Smooth muscle cell of the brain vasculature (primary cell): ENCODE measurements at places on chromosomes 12 and 14.

DNA sequence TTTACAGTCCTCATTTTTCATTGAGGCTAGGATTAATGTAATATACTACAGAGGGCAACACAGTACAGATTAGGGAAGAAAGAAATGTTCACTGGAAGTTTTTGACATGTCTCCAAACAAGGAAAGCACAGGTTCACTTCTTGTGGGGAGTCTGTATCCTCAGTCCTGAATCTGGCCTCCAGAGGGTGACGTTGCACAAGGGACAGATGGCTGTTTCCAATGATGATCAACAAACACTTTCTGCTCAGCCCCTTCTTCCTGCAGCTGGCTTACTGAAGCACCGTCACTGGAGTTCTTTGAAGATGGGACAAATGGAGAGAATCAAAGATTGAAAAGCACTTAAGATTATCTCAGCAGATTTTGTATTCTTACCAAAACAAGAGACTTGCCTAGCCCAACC, 123.3 kb upstream of the OR4E1 start:
- no peak for DNase-seq

GRCh38 chr14:51012055-51012454, 67.8 kb upstream of the PYGL start:
- no peak for DNase-seq

GRCh38 chr14:97408503-97408902, 611.3 kb downstream of the VRK1 start:
- DNase-seq: no peak

DNA sequence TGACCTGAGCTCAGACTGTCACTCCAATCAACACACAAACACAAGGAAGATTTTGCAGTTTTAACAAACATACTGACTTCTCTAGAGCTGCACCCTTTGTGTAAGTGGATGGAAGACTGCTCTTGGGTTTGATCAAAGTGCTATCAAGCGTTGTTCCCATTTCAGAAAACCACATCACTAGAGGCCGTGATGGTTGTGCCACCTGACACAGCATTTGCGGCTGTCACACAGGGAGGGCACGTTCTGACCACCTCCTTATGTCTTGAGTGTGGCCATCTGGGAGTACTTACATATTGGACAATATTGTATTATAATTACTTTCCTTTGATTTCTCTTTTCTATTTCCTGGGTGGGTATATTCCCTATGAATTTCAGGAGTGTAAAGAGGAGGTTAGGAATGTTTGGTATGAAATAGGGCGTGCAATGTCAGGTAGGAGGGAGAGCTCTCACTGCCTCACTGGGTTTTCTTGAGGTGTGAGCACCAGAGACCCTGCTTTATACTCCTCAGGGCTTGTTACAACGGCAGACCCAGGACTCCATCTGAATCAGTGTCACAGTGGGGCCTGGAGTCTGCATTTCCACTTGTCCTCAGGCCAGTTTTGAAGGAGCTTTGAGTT, 74.3 kb downstream of the SYNE3 start:
- no peak for DNase-seq

DNA sequence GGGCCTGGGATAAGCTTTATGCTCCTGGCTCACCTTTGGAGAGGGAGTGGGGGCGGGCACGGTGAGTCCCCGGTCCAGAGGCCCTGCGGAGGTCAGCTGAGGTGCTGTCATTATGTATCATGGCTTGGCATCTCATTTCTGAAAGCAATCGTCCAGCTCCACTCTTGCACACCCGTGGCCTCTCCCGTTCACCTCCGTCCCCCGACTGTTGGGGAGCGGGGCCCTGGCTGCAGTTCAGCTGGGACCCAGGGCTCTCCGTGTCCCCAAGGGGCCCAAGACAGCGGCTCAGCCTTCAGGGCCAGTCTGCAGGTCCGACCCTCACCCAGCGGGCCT, 10.6 kb downstream of the BMP4 start:
- no peak for DNase-seq

- no peak for DNase-seq
These were observed 907.0 kb downstream of the BCL11B start for GRCh38 chr14:98364961-98365360.

DNA sequence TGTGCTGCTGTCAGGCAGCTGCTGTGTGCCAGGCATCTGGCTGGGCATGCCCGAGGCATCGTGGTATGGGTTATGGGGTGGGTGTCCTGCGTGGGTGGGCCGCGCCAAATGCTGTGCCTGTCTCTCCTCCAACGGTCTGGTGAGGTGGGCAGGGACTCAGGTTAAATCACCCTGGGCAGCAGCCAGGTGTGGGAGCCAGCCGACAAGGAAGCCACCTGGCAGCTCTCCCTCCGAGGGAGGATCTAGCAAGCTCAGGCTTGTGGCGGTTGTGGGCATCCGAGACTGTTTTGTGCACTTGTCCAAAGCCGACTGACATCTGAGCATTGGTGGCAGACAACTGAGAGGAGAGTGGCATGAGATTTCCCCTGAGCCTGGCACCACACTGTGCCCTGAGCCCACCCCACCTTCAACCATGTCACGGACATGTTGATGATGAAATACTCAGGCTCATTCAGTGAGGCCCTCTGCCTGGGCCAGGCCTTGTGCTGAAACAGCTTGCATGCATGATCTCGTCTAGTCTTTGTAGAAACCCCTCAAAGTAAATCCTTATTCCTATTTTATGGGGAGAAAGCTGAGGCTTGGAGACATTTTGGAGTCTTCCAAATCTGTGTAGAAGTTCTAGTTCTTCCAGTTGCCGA, 181.8 kb upstream of the MYL2 start:
- no peak for DNase-seq

DNA sequence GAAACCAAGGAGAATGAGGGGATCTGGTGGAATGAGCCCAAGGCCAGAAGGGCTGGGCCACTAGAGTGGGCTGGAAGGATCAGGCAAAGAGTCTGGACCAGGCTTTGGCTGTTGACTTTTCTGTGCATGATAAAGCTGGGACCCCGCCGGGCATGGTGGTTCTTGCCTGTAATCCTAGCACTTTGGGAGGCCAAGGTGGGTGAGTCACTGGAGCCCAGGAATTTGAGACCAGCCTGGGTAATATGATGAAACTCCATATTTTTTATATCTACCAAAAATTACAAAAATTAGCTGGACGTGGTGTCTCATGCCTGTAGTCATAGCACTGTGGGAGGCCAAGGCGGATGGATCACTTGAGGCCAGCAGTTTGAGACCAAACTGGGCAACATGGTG, 393 bp upstream of the KLHL33 start:
- no peak for DNase-seq

GRCh38 chr14:26478967-26479366, 118.9 kb downstream of the NOVA1 start:
- DNase-seq: no peak

GRCh38 chr12:116922194-116922897, 11.6 kb downstream of the FBXW8 start:
- DNase-seq: no peak

DNA sequence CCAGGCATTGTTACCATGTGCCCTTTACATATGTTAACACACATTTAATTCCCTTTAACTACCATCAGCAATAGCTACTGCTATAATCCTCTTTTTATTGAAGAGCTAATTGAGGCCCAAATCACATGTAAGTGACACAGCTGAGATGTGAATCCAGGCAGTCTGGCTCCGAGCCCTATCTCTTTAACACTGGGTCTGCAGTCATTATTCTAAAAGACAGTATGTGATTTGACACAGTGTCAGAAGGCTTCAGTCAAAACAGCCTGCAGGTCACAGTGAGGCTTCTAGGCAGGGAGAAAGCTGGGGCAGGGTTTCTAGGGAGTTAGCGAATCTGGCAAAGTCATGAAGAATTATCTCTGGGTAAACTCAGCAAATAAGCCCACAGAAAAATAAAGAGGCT, 148.2 kb downstream of the KIF21A start:
- no peak for DNase-seq

DNA sequence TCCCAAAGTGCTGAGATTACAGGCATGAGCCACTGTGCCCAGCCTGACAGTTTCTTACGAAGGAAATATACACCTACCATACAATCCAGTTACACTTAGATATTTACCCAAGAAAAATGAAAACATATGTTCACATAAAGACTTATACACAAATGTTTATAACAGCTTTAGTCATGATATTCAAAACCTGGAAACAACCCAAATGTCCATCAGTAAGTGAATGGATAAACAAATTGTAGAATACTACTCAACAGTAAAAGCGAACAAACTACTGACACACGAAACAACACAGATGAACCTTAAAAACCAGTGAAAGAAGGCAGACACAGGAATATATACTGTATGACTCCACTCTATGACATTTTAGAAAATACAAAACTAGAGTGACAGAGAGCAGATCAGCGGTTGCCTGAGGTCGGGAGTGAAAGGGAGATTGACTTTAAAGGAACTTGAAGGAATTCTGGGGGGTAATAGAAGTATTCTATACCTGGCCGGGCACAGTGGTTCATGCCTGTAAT, 83.6 kb downstream of the SPRING1 start:
- no peak for DNase-seq

DNA sequence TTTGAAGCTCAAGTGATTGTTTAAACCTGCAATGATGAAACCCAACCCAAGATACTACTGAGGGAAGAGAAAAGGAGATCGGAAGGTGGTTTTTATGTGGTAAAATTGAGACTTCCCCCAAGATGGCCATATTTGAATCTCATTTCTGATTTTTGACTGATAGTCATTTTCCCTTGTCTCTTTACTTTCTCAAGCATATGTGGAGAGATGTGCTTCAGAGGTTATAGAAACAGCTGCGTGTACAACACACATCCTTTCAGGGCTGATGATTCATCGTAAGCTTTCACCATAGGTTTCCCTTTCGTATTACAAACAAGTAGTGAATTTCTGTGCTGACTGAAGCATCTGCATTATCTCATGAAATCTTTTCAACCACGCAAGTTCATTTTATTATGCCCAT, 276.2 kb downstream of the EMP1 start:
- no peak for DNase-seq

GRCh38 chr12:26177283-26177682, 18.1 kb upstream of the SSPN start:
- no peak for DNase-seq

- no peak for DNase-seq
These were observed 53.9 kb downstream of the ACACB start for GRCh38 chr12:109170324-109170723.

- DNase-seq: no peak
These were observed 12.4 kb upstream of the SYNDIG1L start for GRCh38 chr14:74438351-74438915.

DNA sequence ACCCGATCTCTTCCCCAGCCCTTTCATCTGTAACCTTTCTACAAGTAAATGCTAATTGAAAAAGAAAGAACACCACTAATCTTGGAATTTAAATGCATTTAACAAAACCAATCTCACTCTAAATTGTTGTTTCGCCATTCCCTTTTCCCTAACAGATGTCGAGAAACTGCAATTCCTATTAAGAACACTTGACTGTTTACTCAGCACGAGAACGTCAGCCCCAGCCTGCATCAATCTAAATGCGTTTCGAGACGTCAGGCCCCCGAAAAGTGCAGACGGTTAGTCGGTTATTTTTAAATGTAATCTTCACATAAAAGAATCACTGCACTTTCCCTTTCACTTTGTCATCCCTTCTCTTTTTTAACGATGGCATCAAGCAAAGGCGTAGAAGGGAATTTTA, 837.6 kb downstream of the VRK1 start:
- no peak for DNase-seq

DNA sequence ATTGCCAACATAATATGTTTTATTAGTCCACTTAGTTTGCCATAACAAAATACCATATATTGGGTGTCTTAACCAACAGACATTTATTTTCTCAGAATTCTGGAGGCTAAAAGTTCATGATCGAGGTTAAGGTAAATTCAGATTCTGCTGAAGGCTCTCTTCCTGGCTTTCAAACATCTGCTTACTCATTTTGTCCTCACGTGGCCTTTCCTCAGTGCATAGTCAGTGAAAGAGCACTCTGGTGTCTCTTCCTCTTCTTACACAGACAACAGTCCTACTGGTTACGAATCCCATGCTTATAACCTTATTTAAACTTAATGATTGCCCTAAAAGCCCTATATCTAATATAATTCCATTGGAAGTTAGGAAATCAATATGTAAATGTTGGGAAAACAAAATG, 479.7 kb downstream of the FSCB start:
- DNase-seq: no peak

GRCh38 chr12:28578833-28579252, 388.6 kb downstream of the CCDC91 start:
- no peak for DNase-seq

DNA sequence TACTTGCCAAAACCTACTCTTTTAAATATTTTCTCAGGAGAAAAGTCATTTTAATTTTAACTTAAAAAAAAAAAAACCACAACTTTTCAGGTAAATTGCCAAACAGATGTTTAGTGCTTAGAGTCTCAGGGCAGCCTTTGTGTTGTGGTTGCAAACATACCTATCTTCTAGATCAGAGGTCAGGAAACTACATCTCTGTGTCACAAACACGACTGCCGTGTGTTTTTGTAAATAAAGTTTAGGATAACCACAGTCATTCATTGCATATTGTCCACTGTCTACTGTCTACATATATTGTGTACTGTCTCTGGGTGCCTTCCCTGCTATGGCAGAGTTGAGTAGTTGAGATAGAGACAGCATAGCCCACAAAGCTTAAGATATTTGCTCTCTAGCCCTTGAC, 48.9 kb downstream of the DYRK2 start:
- DNase-seq: no peak

DNA sequence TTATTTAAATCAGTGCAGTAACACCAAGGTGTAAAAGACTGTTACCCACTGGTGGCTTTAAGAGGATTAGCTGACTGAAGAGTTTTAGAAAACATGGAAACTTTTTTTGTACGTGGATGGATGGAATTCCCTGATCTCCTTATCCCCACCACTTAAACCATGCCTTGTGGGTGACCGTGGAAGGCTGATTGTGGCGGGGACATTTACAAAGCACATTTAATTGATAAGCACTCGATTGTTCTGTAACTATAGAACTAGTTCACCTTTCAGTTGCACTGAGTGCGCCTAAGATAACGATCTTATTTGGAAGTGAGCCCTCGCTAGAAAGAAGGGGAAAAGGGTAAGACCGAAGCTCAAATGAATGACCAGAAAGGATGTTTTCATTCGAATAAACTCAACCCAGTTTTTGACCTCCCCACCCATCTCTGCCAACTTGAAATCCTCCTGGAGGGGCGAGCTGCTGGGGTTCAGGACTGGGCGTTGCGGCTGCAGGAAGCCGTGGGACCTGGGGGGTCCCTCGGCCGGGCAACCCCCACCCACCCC, 688 bp upstream of the RASSF3 start:
- no peak for DNase-seq

DNA sequence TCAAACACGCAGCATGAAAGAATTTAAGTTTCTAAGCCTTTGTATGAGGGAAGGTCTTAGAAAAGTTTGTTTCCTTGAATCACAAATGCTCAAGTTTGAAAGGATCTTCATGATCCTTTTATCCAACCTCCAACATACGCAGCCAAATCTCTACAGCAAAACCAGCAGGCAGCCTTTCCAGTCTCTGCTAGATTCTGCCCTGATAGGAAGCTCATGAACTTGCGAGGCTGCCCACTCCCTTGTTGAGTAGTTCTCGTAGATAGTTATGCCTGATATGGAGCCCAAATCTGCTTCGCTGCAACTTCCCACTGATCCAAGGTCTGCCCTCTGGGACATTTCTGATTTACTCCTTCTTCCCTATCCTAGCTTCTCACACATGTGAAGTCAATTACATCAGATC, 272.9 kb downstream of the EGLN3 start:
- no peak for DNase-seq
